Astrocyte (in vitro differentiated cells and primary cell): ENCODE measurements at places on chromosomes 5 and 9. TPM values are rescaled to one million over a fixed set of nuclear protein-coding genes. Genes with fewer than 3 reads are reported as not detected.

The SLC46A2 gene
- not detected in 2 replicates for total RNA-seq

The FOXD4L5 gene
- total RNA-seq = 0.11 TPM in 1 of 2 replicates, not detected in the other

The IL4 gene
- not detected in 2 replicates for total RNA-seq

The TAF1L gene
- total RNA-seq = 0.02 TPM in 1 of 2 replicates, not detected in the other

GRCh38 chr5:71471193-71471592 lies 15.7 kb downstream of the BDP1 start:
- peak; percentile 41 for DNase-seq

DNA sequence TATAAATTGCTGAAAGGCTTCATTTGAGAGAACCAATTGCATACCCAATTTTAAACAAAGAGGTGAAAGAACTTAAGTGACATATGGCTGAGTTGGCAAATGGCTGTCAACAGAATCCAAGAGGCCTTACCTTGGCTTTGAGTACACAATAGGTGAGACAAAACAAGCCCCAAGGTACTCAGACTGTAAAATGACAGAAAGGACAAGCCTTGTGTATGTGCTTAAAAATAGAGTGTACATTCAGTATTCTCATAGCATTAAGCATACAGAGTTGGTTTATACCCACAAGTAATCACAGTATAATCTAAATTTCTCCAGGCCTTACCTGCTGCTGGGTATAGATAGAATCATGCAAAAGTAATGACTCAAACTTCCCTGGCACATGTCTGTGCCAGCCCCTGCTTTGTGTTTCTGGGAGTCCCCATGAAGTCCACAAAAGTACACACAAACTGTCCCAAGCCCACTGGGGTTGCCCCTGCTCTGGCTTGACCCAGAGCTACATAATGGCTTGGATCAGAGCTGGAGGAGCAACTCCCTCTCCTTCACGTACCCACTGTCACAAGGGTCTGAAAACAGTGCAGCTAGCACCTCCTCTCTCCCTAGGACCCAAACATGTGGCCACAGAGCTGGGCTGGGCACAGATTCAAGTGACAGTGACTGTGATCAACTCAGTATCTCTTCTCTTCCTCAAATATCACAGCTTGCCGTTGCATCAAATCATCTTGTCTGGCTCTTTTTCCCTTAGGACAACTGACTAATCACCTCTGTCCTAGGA lies 250.8 kb downstream of the ENC1 start:
- no peak for DNase-seq

GRCh38 chr9:23542438-23542837 lies 283.6 kb downstream of the ELAVL2 start:
- DNase-seq = no peak

- DNase-seq = no peak
Observed at GRCh38 chr5:50575740-50576139, 90.7 kb upstream of the PARP8 start.
